ENCODE measurements at places on chromosomes 11 and 22. TPM values are rescaled to one million over a fixed set of nuclear protein-coding genes. Genes with fewer than 3 reads are reported as not detected.
A peak's percentile ranks its signal among the peaks of the same experiment; 100 is the strongest.

DRICH1 gene
- not detected for total RNA-seq

AMBRA1 gene
- 40.0 TPM for total RNA-seq

CREB3L1 gene
- total RNA-seq = 3.3 TPM

UPK3A gene
- total RNA-seq = not detected

SLC16A8 gene
- total RNA-seq = 1.1 TPM

CEND1 gene
- total RNA-seq = 0.81 TPM

CRYBB1 gene
- 4.3 TPM for total RNA-seq

DNA sequence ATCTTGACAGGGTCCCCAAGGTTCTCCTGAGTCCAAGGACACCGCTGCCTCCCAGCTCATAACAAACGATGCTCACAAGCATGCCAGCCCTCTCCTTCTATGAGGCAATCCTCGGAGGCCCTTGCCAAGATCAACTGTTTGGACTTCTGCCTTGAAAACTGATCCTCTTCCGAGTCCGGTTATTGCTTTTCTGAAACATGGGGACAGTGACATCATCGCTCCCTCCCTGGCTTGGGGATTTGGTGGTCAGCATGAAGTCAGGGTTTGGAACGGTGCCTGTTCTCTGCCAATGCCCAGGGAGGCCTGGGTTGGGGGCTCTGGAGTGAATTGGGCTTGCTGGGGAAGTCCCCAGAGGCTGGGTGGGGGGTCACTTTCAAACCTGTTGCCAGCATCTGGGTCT, 149.3 kb downstream of the FBXO7 start:
- no peak for DNase-seq
- H3K4me1 ChIP-seq = peaks cover 3% of the 10 kb centered on the region
- no peak overlapping the region for H3K27ac ChIP-seq
- H3K4me3 ChIP-seq = no peak overlapping the region

DNA sequence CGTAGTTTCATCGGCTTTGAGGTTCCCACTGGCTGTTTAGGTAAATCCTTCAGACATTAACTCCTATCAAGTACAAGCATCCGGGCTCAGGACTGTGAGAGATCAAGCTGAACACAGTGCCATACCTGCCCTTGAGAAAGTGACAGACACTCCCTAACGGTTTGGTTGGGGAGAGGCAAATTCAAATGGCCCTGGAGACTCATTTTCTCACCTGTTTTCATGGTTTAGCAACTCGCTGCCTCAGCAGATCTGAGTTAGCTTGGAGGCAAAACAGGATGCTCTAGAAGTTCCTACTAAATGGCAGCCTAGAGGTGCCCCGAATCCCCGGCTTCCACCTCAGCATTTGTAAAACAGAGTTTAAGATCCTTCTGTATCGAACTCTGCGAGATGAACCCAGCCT, 3.6 kb upstream of the FBXO3 start:
- H3K4me1 ChIP-seq = peaks cover 6% of the 10 kb centered on the region
- no peak overlapping the region for H3K4me3 ChIP-seq
- no peak for DNase-seq
- no peak overlapping the region for H3K27ac ChIP-seq

GRCh38 chr11:94469416-94469815, 24.2 kb downstream of the MRE11 start:
- no peak for DNase-seq
- H3K4me1 ChIP-seq = peaks cover 11% of the 10 kb centered on the region
- H3K4me3 ChIP-seq = no peak overlapping the region
- H3K27ac ChIP-seq = no peak overlapping the region
- H3K27me3 ChIP-seq = no peaks in the 10 kb centered on the region

DNA sequence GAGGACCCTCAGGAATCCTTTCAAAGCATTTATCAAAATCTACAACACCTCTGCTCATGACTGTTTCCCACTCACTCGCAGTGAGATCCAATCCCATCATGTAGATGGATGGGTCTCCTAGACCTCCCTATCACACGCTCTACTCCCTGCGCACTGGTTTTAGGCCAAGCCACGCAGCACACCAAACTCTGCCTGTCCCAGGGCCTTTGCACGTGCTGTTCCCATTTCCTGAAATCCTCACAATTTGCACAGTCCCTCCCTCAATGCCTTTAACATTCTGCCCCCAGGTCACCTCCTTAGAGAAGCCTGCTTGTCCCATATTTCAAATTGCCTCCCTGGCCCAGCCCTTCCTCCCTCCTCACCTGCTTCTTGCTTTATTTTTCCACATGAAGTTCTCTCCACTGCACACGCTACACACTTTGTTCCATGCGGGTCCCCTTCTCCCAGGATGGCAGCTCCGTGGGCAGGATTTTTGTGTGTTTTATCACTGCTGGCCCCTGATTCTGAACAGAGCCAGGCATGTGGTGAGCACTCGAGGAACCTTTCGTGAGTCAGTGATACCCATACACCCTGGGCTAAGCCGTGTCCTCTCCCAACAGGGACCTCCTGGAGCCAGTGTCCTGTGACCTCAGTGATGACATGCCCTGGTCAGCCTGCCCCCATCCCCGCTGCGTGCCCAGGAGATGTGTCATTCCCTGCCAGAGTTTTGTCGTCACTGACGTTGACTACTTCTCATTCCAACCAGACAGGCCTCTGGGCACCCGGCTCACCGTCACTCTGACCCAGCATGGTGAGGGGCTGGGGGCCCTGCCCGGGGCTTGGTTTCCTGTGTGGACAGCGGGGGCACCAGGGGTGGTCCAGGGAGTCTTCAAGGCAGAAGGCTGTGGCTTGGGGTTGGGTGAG, 12.2 kb downstream of the CSF2RB start:
- no peak overlapping the region for H3K4me3 ChIP-seq
- H3K36me3 ChIP-seq = no peaks in the 10 kb centered on the region
- H3K27me3 ChIP-seq = no peaks in the 10 kb centered on the region
- no peak for DNase-seq
- H3K27ac ChIP-seq = no peak overlapping the region
- no peaks in the 10 kb centered on the region for H3K4me1 ChIP-seq

DNA sequence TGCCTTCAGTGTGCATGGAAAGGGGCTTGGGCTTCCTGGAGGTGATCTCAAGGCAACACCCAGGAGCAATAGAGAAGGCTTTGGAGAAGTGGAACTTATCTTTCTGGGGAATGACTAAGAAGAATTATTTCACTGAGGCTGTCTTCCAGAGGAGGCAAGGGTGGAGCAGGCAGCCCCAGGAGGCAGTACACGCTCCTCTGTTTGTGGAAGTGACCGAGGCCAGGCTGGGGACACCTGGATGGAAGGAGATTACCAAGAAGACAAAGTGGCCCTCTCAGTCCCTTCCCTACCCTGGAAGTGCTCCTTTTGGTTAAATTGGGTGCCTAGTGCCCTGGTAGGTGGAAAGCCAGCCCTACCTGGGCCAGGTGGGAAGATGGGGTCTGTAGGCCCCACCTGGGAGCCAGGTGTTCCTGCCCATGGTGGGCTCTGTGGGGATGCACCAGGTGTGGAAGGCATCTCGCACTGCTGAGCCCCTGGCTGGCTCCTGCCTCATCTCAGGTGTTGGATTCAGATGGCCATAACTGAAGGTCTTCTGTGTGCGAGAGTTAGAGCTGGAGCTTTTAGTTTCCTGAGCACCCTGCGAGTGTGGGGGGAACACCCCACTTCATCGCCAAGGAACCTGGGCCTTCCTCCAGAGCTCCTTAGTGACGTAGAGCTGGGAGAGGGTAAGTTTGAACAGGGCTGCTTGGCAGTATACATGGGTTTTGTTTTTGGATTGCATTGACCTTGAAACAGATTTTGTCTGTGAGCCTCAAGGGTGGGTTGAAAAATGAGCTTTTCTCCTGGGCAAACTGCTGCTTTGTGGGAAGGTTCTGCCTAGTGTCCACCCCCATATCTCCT, 46.1 kb downstream of the MICAL2 start:
- no peak overlapping the region for H3K27ac ChIP-seq
- H3K4me1 ChIP-seq = no peaks in the 10 kb centered on the region
- no peaks in the 10 kb centered on the region for H3K36me3 ChIP-seq
- DNase-seq = no peak
- no peak overlapping the region for H3K4me3 ChIP-seq
- no peaks in the 10 kb centered on the region for H3K27me3 ChIP-seq

DNA sequence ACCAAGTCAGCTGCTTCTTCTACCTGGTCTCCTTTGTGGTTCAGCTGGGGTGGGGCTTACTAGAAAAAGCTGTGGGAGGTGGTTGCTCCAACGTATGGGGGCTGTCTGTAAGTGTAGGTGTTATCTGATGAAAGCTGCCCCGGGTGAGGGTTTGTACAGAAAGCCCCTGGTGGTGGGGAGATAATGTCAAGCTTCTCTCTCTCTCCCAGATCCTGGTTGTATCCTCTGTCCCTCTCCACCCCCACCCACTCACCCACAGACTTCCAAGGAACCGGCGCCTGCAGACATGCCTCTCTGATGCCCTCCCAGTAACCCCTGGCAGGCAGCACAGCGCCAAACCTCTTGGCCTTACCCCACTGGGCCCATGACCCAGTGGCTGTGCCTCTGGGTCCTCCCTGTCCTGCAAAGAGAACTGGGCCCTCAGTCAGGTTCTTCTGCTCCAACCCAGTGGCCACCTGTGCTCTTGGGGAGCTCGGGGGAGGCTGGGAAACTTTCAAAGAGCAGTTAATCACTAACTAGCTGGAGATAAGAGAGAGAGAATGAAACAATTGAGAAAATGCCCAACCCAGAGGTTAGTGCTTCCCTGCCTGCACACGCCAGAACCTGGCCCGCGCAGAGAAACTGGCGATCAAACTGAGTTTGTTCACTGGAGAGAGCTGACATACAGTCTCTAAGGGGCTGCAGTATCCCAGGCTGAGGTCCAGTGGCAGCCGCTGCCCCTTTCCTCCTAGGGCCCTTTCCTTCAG, 20.4 kb upstream of the EHF start:
- no peak for DNase-seq
- no peak overlapping the region for H3K27ac ChIP-seq
- H3K36me3 ChIP-seq = no peaks in the 10 kb centered on the region
- H3K4me3 ChIP-seq = no peak overlapping the region
- no peaks in the 10 kb centered on the region for H3K27me3 ChIP-seq
- no peaks in the 10 kb centered on the region for H3K4me1 ChIP-seq

DNA sequence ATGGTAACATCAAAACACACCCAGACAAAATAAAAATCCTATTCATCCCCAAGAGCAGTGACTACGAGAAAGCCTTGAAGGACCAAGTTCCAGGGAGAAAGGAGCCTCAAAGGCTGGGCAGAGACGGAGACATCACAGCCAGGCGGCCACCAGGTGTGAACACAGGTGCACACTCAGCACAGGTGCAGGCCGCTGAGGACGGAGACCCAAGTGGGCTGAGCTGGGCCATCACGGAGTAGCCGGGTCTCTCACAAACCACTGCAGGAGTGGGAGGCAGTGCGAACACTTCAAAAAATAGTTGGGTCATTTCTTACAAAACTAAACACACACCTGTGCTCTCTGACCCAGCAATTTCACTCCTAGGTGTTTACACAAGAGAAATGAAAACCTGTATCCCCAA, 72.6 kb downstream of the PHF21B start:
- peaks cover 7% of the 10 kb centered on the region for H3K36me3 ChIP-seq
- no peak for DNase-seq
- no peaks in the 10 kb centered on the region for H3K4me1 ChIP-seq
- no peaks in the 10 kb centered on the region for H3K27me3 ChIP-seq
- H3K27ac ChIP-seq = no peak overlapping the region

GRCh38 chr22:20479612-20480196, 15.9 kb downstream of the KLHL22 start:
- H3K36me3 ChIP-seq = peaks cover 4% of the 10 kb centered on the region
- H3K27ac ChIP-seq = no peak overlapping the region
- no peak overlapping the region for H3K4me3 ChIP-seq
- DNase-seq = no peak
- H3K27me3 ChIP-seq = no peaks in the 10 kb centered on the region

DNA sequence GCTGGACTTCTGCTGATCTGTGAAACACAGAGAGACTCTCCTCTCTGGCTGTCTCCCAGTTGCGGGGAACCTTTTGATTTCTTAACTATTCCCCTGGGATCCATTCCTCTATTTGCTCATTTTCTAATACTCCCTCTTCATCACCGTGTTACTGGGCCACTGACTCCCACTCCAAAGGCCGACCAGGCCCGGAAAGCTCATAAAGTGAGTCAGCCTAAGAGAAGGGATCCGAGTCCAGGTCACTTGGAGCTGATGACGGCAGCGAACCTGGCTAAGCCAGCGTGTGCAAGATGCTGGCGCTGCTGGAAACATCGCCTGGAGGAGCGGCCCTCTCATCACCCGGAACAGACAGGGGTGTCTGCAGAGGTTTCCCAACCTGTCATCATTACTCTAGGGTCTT, 112.8 kb downstream of the FBXO7 start:
- no peaks in the 10 kb centered on the region for H3K4me1 ChIP-seq
- H3K36me3 ChIP-seq = 0 out of 2 replicates have a peak, but pooled peaks cover 4% of the 10 kb centered on the region

DNA sequence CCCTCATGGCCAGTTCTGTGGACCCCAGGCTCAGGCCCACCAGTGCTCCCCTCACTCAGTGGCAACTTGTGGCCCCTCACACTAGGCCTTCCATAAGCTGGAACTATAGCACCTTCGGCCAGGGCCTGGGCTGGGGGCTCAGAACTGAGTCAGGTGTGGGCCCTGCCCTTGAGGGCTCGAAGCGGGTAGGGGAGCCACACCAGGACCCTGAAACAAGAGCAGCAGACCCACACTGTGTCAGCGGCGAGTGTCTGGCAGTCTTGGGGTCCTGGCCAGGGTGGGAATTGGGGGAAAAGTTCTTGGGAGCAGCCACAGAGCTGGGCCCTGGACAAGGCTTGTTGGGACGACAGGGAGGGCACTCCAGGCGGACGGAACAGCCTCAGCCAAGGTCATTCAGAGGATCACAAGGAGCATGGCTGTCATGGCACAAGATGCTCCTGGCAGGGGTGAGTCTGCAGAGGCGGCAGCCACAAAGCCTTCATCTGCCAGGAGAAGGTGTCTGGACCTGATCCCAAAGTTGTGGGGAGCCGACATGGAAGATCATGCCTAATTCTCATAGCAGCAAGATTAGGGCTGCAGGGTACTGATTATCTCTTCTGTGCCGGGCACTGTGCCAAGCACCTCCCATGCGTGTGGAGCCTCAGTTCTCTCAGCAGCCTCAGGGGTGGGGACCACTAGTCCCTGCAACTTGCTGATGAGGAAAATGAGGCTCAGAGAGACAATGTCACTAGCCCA, 50.7 kb downstream of the SHISAL1 start:
- DNase-seq = peak; percentile 23
- H3K36me3 ChIP-seq = peaks cover 12% of the 10 kb centered on the region
- 0 out of 2 replicates have a peak, but pooled peaks cover under 1% of the 10 kb centered on the region for H3K4me1 ChIP-seq
- no peak overlapping the region for H3K27ac ChIP-seq
- no peak overlapping the region for H3K4me3 ChIP-seq
